ENCODE measurements at places on chromosomes 7 and 10.

GRCh38 chr7:6482743-6483119, 35.0 kb upstream of the DAGLB start:
- no peak for DNase-seq

GRCh38 chr10:103884681-103885139, 29.3 kb upstream of the SH3PXD2A start:
- DNase-seq = no peak

- DNase-seq = no peak
Observed at GRCh38 chr10:107129000-107129399, 35.5 kb downstream of the SORCS1 start.

- DNase-seq = no peak
Observed at GRCh38 chr7:128217967-128218652, 23.0 kb upstream of the LEP start.

- DNase-seq = no peak
Observed at GRCh38 chr10:121442086-121442935, 155.9 kb downstream of the FGFR2 start.

DNA sequence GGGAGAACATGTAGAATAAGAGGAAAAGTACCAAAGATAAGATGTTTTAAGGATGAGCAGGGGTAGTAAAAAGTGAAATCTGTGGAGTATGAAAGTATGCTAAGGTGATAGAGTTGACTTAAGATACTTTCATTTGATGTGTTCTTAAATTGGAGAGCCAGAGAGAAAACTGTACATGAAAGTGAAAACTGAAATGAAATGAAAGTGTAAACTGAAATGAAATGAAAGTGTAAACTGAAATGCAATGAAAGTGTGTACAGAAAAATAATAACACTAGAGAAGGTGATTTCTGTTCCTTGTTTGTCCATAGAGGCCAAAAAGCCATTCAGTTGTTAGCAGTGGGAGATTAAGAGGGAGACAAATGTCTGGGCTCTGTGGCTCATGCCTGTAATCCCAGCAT, 17.5 kb downstream of the AHR start:
- DNase-seq = no peak

DNA sequence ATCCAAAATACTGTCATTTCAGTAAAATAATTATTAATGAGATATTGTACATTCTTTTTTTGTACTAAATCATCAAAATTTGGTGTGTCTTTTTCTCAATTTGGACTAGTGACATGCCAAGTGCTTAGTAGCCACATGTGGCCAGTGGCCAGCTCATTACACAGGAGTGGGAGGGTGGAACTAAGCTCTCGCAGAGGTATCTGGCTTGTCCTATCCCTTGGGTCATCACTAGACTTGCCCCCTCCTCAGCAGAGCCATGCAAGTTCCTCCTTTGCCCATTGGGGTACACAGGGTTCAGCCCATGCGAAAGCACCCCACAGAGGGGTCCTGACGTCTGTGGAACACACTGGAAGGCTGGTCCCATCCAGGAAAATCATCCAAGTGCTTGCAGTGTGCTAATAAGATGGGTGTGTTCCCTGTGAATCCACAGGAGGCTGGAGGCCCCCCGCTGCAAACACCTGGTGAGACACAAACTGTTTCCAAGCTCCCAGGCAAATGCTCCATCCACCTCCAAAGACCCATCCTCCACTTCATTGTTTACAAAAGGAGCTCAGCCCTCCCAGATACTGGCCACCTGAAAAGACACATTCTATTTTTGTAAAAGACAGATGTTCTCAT, 1.3 kb downstream of the ARHGAP22 start:
- DNase-seq = no peak

GRCh38 chr7:23434147-23434917, 36.0 kb downstream of the IGF2BP3 start:
- DNase-seq = no peak

GRCh38 chr10:73413108-73413527, 740 bp downstream of the ANXA7 start:
- DNase-seq = no peak
